ENCODE measurements at places on chromosomes 7 and 10.
A peak's percentile ranks its signal among the peaks of the same experiment; 100 is the strongest.

- no peak for DNase-seq
These were observed 22.2 kb downstream of the AZGP1 start for GRCh38 chr7:99953649-99954048.

DNA sequence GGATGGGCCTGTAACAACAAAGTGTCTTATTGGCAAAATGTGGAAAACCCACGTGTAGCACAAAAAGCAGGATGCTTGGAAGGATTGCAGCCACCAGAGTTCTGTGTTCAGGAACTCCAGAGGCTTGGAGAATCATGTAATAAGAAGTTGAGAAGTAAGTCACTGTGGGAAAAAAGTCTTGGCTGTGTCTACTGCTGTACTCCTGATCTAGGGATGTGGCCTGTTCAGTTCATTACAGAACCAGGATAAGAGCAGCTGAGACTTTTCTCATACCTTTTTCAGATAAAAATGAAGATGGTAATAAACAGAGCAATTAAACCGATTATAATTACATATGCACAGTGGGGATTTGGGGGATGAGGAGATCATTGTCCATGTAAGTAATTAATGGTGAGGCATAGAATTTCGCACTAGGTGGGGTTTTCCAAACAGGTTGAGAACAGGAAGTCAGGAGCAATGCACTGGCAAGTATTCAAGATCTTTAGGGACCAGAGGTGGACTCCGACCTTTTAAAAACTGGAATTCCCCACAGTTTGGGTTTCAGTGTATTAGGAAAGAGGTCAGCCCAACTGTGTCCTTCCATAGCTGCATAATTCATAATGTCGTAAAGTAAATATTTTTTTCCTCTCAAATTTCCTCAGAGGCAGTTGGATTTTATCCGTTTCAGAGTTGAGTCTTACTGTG is 281.7 kb downstream of the FRMD4A start:
- DNase-seq = no peak

DNA sequence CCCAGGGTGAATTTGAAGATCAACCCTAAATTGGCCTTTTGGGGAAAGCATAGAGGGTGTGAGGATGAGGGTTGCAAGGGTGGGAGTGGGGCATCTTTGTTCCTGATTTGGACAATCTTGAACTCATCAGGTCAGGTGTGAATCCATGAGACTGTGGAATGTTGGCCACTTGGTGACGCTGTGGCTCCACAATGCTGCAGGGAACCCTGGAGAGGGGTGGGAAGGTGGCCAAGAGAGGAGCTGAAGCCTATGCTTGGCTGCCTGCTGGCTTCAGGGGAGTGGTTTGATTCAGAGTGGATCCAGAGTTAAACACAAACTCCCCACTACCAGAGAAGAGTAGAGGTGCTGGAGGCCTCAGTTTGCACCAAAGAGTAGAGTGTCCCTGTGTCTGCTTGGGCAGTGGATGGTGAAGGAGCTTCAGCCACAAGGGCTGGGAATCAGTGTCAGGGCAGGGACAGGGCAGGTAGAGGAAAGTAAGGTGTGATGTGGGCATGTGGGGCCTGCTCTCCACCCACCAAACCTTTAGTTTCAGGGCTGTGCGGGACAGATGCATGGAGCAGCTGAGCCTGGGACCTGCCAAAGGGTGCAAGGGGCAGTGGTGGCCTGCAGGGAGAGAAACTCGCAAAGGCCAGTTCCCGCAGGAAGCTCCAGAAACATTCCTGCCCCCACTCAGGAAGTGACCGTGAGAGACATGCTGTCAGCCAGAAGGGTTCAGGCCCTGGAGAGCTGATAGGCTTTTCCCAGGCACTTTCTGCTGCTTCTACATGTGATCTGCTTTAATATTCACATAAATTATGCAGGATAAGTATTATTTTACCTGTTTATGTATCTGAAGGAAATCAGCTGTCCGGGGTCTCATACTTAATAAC is 81.0 kb upstream of the PRSS58 start:
- no peak for DNase-seq

GRCh38 chr7:16810573-16810972 is 5.8 kb upstream of the AGR2 start:
- no peak for DNase-seq

DNA sequence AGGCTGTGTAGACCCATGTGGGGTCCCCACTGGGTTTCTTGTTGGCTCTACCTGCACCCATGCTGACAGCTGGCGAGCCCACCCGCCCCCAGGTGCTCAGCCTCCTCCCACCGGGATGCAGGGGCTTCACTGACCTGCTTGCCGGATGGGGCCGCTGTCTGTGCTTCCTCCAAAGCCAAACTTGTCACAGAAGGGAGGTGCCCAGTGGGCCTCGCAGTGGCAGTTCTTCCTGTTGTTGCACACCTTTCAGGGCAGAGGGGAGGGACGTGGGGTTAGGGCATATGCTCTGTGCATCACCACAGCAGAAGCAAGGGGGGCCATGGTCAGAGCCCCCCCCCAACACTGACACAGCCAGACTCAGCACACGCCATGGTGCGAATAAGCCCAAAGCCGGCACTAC is 146.5 kb downstream of the FANK1 start:
- no peak for DNase-seq

DNA sequence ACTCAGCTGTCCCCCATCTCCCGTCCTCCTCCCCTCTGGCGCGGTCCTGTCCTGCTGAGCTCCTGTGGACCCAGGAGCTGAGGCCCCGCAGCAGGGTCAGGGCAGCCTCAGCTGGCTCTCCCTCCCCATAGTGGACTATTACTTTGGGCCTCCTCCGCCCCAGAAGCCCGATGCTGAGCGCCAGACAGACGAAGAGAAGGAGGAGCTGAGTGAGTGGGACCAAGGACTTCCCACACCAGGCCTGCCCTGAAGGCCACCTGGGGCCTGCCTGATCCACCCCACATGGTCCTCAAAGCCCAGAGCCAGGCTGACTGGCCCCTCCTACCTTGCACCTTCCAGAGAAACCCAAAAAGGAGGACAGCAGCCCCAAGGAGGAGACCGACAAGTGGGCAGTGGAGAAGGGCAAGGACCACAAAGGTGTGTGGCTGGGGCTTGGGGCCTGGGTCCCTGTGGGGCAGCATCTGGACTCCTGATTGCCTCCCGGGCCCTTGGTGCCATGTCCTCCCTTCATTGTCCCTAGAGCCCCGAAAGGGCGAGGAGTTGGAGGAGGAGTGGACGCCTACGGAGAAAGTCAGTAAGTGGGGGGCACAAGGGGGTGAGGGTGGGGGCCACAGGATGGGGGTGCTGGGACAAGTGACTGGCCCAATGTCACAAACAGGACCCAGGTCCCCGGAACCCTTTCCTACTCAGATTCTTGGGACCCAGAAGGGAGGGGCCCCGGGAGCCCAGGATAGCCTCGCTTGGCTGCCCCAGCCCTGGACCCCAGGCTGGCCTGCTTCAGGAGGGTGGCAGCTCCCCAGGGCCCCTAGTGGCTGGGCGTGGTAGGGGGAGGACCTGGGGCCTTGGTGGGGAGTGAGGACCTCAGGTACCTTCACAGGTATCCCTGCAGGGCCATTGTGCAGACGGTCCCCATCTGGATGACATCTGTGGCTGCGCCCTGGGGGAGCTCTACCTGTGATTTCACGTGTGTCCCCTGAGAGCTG is 4.9 kb downstream of the AEBP1 start:
- DNase-seq = no peak

DNA sequence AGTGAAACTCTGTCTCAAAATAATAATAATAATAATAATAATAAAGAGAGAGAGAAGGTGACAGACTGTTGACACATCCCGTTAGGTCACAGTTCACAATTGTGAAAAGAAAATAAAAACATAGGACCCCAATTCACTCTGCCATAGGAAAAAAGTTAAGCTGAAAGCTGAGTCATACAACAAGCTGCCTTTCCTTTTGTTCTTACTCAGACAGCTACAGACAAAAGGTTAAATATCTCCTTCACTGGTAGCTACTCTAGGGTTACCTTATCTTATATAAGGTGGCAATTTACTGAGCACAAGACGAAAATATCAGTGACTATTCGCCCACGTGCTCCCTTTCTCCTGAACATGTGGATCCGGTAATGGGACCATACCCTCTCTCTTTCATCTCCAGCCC is 17.5 kb downstream of the TUBAL3 start:
- no peak for DNase-seq

DNA sequence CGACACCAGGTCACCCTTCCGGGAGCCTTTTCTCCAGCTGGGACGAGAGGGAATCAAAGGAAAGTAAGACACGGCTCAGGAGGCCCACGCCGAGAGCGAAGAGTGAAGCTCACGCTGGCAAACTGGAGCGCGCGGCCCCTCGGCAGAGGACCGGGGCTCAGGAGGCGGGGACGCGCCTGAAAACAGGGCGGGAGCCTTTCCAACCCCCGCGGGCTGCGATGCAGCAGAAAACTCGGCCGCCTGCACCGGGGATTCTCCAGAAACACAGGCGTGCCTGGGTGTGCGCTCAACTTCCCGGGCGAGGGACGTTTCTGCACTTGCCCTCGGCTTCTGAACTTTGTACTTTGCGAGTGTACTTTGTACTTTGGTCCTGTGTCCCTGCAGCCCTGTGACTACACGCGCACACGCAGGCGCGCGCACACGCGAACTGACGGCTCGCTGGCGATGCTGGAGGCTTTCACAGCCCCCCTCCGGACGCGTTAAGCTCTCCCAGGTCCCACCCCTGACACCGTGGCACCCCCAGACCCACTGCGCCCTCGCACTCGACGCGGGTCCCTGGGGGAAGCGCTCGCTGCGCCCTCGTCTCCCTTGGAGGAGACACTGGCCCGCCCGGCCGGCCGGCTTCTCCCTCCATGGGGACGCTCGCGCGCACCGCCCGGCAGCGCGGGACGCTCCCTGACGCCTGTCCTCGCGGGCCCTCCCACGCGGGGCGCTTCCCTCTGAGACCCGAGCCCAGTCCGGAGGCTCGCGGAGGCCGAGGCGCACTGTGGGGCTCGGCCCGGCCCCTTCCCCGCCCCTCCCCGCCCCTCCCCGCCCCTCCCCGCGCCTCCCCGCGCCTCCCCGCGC is 588 bp upstream of the PAOX start:
- peak; percentile 30 for DNase-seq

- DNase-seq = no peak
These were observed 143.9 kb downstream of the WDR37 start for GRCh38 chr10:1199897-1200721.

DNA sequence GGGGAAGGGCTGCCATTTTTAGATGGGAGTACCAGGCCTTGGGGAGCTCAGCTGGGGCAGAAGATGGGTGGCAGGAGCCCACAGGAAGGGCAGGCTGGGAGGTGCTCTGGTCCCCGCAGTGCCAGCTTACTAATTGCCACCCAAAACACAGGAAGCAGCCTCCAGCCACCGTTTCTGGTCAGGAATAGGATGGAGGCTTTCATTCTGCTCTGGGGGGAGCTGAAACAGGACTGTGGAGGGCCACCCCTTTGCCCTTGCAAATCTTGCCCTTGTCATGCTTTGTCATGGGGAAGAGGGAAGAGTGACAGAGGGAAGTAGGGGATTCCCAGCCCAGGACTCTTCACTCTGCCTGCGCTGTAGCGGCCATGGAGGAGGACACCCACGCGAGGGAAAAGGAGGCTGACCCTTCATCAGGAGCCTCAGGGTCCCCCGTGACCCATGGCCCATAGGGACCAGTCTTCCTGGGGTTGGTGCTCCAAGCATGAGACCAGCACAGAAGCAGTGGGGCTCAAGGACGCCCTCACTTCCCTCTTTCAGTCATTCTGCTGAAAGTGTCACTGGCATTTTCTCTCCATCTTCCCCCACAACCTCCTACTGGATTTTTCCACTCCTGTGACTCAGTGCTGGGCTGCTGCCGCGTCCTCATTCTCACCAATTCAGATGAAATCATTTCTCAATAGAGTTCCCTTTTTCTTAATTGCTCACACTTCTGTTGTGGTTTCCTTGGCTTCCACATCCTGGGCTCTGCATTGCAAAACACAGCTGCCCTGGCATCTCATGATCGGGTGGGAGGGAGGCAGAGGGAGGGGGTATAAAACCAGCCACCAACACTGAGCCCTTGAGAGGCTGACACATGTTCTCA is 61.9 kb downstream of the MKI67 start:
- peak; percentile 66 for DNase-seq

- DNase-seq = no peak
These were observed 56.2 kb downstream of the JMJD1C start for GRCh38 chr10:63409465-63410027.

DNA sequence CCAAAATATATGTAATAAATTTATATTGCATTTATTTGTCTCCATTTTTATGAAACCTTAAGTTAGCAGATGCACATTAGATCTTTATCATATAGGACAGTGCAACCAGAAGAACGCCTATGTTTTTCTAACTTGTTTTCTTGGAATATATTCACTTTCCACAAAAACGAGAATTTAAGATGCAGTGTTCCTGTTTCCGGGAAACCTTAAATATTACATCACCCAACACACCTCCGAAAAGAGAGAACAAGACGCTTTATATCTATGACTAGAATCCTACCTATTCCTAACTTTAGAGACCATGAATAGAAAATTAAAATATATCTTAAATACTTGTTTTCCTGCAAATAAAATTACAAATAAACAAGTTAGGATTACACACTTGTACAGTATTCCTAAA is 1.9 kb downstream of the EZH2 start:
- DNase-seq = no peak

GRCh38 chr10:29980084-29980483 is 79.3 kb downstream of the JCAD start:
- no peak for DNase-seq

GRCh38 chr7:152176797-152177196 is 151.3 kb downstream of the GALNT11 start:
- DNase-seq = no peak

DNA sequence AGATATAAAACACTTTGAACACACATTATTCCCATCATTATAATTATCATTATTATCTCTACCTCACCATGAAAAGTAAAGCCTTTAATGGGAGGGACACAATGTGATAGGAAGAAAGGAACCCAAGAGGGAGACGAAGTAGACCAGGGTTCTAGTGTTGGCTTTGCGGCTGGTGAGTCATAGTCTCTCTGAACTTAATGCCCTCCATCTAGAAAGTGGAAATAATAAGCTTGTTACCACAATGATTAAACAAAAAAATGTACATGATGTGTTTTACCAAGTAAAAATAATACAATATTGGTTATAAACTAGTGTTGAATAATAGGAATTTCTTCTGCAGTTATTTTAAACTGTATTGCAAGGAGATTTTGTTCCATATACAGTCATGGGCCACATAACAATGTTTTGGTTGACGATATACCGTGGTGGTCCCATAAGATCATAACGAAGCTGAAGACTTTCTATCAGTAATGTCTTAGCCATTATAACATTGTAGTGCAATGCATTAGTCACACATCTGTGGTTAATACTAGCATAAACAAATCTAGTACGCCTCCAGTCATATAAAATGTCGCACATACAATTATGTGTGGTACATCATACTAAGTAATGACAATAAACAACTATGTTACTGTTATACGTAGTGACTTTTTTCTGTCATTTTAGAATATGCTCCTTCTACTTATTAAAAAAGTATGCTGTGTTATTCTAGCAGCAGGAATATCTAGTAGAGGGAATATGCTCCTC is 450.6 kb upstream of the SORCS1 start:
- no peak for DNase-seq

- DNase-seq = no peak
These were observed 43.7 kb downstream of the PPP1R3C start for GRCh38 chr10:91589015-91589657.

All from activated T-helper 1 cell treated with anti-CD3 and anti-CD28 coated beads, Interleukin-2, amount 50 U/mL, for 16 hours (primary cell).